Stimulated activated CD4-positive, alpha-beta T cell treated with anti-CD3 and anti-CD28 coated beads, Interleukin-1b, Interleukin-23, amount 100 ng/mL, for 48 hours (primary cell): ENCODE measurements at places on chromosomes 2 and 18.

GRCh38 chr18:47100212-47100831 lies 50.0 kb downstream of the HDHD2 start:
- DNase-seq = peak; percentile 58

GRCh38 chr2:168194784-168195522 lies 52.4 kb downstream of the STK39 start:
- peak; percentile 46 for DNase-seq

- no peak for DNase-seq
Measured at GRCh38 chr2:10514743-10515142, 66.6 kb upstream of the ODC1 start.

GRCh38 chr2:9944330-9944758 lies 7.1 kb upstream of the GRHL1 start:
- no peak for DNase-seq

DNA sequence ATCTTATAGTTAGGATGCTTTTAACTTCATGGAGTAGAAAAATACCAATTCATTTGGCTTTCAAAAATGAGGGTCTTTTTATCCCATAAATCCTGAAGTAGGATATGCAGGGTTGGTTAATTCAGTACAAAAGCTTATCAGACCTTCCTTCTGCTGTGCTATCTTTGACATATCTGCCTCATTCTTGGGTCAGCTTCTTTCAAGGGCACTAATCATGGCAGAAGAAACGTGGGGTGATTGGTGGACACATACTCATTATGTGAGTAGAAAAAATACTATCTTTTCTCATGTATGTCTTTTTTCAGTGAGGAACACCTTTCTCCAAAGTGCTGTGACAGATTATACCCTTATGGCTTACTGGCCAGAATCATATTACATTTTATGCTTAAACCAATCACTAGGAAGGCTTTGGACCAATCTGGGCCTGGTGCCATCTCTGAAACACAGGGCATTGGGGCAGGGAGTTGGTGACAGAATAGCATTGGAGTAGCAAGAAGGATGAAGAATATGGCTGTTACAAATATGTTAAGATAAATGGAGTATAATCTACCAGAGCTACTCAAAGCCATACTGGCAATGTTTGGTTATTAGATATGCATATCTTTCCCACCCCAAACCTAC lies 10.1 kb downstream of the UGP2 start:
- DNase-seq = no peak

DNA sequence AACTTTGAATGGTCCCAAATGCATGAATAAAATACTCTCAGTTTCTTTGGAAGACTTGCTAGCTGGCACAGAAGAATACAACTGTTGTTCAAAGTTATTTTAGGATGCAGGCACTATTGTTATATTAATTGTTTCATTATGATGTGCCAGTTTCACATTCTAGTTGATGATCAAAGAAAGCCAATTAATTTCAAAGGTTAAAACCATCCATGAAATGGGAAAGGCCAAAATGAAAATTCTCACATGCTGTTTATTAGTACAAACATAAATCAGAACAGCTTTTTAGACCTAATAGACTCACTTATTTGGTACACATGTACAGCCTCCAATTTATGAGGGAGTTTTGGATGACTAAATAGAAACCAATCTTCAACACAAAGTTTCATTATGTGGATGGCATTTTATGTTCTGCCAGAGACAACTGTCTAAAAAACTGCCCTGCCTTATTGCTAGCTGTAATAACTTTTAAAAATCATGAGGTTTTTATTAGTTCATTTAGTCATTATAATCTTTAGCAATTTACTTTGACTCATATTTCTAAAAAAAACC lies 42.2 kb downstream of the RFTN2 start:
- no peak for DNase-seq

DNA sequence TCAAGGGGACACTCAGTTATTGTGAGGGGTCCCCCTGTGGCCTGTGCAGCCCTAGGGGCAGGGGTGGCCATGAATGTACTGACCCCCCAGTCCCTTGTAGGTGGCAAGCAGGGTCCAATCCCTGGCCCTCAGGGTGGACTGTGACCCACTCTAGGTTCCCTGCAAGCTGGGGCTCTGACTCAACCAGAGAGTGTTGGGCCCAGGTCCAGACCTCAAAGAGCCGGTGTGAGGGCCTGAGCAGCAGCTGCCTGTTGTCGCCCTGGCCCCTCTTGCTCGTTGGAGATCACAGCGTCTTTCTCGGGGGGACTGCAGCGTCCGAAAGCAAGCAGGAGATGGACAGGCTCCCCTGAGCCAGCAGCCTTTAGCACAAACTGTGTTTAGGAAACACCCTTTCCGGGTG lies 66.8 kb upstream of the ATG16L1 start:
- no peak for DNase-seq

DNA sequence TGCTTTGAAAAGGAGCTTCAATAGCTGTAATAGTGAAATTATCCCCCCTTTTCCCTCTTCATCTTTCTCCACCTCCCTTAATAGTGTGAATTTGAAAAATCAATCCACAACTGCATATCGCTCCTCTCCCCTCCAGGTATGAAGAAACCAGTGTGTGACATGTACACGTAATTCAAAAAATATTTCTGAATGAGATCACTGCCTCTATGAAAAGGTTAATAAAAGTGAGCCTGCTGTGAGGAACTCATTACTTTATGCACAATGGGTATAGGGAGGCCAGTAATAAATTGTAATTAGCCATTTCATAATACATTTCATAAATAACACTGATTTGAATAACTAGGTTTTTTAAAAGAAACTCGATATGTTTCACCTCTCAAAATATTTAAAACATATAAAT lies 209.0 kb upstream of the KYNU start:
- DNase-seq = no peak

GRCh38 chr2:118861242-118861641 lies 13.8 kb upstream of the EN1 start:
- no peak for DNase-seq

- no peak for DNase-seq
Measured at GRCh38 chr18:58100154-58100553, 56.1 kb downstream of the NEDD4L start.

DNA sequence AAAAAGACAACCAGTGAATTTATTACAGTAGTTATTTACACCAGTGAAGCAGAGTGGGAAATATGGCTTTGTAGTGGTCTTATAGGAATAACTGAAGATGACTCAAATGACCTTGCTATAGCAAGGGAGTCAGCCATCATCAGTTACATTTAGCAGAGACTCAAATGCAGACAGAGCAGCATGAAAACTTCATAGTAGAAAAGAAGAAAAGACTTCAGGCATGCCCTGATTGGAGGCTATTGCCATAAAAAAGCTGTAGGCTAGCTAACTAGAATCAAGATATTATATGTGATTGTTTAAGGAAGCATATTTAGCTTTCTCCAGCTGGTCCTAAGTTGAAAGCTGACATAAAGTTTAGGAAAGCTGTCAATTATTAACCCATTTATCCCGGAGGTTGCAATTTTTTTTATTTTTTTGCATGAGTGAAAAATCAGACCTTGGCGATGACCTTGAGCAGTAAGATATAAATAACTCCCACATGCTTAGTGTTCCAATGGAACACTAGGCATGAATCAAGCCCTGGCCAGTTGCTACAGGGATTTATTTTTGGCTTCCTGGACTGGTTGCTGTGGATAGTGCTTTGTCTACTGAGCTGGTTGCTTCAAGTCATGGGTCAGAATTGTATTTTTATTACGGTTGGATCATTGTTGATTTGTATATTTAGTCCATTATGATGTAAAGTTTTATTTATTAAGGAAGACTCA lies 675.6 kb upstream of the VRK2 start:
- DNase-seq = no peak

DNA sequence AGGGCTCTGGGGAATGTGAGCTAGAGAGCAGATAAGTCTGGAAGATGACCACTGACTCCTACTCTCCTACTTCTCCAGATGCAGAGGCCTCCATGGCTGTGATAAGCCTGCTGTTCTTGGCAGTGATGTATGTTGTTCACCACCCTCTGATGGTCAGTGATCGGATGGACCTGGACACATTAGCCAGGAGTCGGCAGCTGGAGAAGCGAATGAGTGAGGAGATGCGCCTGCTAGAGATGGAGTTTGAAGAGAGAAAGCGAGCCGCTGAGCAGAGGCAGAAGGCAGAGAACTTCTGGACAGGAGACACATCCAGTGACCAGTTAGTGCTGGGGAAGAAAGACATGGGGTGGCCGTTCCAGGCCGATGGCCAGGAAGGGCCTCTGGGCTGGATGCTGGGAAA lies 1.4 kb downstream of the ITPRIPL1 start:
- DNase-seq = no peak

DNA sequence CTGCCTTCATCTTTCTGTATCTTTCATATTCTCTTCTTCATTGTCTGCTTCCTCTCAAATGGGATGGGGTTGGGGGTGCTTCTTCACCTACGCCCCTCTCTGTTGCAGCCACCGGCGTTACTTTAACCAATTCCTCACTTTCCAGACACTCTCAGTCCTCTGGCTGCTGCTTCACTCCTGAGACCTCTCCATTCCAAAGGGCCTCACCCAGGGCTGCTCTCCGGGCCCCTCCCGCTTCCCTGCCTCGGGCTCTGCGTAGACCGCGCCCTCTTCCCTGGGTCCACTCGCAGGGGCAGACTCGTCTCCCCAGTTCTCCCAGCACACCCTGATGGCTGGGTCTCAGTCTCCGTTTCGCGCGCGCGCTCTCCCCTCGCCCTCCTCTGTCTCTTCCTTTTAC lies 926 bp downstream of the SERPINB8 start:
- DNase-seq = no peak

DNA sequence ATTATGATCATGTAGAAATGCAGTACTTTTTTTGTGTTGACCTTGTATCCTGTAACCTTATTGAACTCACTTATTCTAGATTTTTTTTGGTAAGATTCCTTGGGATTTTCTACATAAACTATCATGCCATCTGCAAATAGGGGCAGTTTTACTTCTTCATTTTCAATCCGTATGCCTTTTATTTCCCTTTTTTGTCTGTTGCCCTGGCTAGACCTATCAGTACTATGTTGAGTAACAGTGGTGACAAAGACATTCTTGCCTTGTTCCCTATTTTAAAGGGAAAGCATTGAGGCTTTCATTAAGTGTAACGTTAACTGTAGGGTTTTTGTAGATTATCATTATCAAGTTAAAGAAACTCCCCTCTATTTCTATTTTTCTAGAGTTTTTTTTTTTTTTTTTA lies 92.3 kb downstream of the LYPD1 start:
- no peak for DNase-seq

DNA sequence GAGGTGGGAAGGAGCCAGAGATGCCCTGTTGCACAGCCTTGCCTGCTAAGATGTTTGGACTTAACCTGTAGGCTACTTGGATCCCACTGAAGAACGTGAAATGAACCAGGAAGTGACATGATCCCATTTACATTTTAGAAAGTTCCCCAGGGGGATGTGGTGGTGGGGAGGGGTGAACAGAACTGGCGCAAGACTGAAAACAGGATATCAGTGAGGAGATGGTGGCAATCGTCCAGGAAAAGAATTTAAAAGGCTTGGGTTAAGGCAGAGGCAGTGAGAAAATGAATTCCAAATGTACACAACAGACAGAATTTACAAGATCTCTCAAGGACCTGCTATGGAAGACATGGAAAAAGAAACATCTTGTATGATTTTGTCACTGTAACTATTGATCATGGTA lies 42.3 kb downstream of the SULT1C2 start:
- no peak for DNase-seq

GRCh38 chr2:62140426-62141141 lies 55.3 kb upstream of the B3GNT2 start:
- no peak for DNase-seq

DNA sequence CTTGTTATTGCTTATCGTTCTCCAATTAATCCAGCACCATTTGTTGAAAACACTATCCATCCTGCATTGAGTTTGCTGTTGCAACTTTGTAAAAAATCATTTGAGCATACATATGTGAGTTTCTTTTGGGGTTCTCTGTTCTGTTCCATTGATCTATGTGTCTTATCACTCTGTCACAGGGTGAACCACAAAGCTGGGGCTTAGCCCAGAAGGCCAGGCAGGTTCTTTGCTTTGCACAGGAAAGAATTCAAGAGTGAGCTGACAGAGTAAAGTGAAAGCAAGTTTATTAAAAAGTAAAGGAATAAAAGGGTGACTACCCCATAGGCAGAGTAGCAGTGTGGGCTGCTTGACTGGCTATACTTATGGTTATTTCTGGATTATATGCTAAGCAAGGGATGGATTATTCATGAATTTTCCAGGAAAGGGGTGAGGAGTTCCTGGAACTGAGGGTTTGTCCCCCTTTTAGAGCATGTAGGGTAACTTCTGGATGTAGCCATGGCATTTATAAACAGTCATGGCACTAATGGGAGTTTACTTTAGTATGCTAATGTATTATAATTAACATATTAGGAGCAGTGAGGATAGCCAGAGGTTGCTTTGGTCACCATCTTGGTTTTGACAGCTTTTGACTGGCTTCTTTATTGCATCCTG lies 46.8 kb downstream of the RNF138 start:
- DNase-seq = no peak
